ENCODE measurements at places on chromosomes 3 and 15.
A peak's percentile ranks its signal among the peaks of the same experiment; 100 is the strongest.

DNA sequence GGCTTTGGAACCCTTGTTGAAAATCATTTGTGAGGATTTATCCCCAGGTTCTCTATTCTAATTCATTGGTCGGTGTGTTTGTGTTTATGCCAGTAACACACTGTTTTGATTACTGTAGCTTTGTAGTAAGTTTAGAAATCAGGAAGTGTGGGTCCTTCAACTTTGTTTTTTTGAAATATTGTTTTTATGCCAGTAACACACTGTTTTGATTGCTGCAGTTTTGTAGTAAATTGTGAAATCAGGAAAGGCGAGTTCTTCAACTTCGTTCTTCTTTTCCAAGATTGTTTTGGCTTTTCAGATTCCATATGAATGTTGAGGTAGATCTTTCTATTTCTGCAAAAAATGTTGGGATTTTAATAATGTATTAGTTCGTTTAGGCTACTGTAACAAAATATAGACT, 314.6 kb downstream of the RPLP1 start:
- no peak for DNase-seq

DNA sequence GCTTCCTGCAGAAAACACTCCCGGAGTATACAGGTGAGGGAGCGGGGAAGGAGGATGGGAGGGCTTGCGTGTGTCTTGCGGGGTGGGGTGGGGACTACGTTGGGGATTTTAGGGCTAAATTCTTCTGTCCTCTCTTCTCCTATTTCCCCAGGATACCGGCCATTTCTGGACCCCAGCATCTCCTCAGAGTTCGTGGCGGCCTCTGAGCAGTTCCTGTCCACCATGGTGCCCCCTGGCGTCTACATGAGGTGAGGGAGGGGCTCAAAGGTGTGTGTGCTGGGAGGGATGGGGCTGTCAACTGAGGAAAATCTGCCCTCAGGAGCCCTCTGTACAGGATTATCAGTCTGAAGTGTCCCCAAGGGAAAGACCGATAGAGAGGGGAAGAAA, 6.6 kb downstream of the DUOX1 start:
- DNase-seq: no peak

DNA sequence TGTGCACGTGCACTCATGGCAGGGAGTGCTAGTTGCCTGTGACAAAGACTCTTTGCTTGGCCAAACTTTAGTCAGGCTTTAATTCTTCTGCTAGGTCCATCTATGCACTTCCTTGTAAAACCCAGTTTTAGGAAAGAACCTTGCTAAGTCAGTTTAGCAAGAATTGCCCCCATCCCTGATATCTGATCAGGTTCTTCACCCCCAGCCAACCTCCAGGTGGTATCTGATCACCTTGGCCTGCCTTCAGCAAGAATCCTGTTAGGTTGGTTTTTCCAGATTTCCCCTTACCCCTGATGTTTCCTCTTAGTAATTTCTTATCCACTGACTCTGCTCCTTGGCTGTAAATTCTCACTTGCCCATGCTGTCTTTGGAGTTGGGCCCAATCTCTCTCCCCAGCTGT, 8.4 kb downstream of the HSPBAP1 start:
- no peak for DNase-seq

DNA sequence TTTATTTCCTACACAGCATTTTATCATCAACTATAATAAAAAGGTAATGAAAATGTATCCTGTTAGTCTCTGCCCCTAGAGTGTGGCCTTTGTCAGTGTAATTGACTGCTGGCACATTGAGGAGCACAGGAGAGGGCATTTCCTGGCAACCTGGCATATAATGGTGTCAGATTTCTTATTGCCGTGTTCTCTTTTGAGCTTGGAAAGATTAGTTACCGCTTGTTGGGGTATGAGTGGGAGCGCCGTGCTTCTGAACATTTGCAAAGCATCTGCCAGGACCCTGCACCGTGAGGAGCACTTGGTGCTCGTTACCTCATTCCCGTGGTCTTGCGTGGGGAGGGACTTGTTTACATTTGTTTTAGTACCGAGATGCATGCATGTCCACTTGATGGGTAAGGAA, 124.4 kb downstream of the PTPRG start:
- no peak for DNase-seq

GRCh38 chr3:56494679-56495322, 26.5 kb upstream of the ERC2 start:
- peak; percentile 74 for DNase-seq

- DNase-seq: no peak
These were observed 93.3 kb upstream of the HACD2 start for GRCh38 chr3:123678108-123678511.

GRCh38 chr15:74343797-74344127, 23.7 kb downstream of the CYP11A1 start:
- no peak for DNase-seq

GRCh38 chr3:142586803-142587406, 8.4 kb upstream of the ATR start:
- DNase-seq: no peak

DNA sequence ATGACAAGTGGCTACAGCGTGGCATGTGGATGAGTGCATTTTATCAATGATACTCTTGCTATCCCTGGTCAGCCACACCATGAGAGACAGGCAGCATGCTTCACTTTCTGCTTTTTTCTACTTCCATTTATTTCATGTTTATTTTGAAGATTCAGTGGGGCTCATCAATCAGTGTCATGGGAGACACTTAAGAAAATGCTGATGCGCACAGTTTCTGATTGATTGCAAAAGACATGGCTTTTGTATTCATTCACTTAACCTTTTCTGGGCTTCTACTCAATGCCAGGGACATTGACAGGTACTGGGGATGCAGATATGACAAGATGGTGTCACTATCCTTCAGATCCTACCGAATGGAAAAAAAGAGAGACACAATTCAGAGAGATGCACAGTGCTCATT, 50.9 kb upstream of the CFAP161 start:
- no peak for DNase-seq

DNA sequence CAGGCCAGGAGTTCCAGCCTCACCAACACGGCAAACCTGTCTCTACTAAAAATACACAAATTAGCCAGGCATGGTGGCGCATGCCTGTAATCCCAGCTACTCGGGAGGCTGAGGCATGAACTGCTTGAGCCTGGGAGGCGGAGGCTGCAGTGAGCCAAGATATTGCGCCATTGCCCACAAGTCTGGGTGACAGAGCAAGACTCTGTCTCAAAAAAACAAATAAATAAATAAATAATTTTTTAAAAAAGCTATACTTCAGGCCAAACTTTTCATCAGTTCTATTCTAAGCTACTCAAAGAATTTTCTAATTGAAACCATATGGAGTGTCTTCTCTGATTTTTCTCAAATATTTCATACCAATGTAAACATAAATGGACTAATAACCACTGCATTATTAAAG, 43.5 kb downstream of the PHC3 start:
- no peak for DNase-seq

DNA sequence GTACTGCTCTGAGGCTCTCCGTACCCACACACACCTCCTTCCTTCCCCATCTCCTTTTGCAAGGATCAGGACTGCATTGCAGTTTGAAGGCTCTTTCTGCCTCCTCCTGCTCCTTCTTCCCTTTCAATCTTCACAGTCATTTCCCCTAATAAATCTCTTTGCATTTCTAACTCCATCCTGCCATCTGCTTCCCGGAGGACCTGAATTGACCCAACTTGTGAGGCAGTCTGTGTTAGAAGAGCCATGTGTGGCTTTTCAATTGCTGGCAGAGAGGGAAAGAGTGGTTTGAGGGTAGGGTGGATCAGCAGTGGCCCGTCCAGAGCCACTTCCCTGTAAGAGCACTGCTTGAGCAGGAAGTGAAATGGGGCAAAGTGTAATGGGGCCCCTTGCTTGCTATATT, 35.8 kb downstream of the ANAPC13 start:
- DNase-seq: no peak
